ENCODE measurements at places on chromosomes 7 and 10.

DNA sequence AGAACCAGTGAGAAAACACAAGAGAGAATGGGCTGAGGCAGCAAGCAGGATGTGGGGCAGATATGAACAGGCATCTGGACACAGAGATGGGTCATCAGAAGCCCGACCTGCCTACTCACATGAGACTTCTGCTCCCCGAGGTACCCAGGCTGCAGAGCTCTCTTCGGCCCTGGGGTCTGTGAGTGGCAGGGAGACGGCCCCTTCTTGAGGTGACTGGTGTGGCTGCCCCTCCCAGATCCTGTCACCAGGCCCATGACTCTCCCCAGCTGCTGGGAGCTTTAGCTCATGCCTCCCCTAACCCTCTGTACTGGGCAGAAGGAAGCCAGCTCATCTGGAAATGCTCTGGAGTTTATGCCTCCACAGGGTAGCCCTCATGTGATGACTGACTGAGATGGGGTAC is 157.6 kb upstream of the PCBD1 start:
- DNase-seq = no peak

DNA sequence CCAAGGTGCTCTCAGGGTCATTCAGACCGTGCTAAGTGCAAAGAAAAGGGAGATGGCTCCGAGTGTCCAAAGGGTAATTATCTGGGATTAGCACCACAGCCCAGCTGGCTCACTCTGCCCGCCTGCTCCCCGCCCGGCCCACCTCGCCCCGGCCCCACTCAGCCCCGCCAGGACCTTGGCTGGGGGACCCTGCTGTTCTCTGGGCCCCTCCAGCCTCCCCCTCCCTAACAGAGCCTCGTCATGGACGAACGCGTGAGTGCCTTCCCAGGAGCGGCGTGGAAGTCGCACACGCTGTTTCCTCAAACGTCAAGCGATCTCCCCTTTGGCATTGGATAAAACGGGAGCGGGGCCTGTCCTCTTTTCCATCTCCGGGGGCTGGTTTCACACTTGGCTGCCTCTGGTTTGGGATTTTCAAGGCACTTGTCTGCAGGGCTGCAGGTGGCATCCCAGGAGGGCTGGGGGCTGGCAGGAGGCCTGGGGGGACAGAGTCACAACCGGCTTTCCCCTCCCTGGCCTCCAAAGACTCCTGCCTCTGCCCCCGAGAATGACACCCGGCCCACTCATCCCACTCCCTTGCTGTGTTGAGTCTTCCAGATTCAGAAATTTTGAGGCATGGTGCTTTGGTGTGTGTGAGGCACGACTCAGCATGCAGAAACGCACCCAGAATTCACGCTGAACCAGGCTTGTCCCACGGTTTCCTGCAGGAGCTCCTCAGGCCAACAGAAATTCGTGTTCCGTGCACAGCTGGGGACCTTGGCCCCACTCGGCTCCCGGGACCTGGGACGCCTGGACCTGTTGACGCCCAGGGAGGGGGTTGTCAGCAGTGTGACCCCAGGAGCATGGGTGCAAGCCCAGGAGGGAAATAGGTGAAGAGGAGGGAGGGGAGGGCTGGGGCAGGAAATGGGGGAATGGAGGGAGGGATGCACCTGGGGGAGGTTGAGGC is 110.0 kb downstream of the PDGFA start:
- no peak for DNase-seq

DNA sequence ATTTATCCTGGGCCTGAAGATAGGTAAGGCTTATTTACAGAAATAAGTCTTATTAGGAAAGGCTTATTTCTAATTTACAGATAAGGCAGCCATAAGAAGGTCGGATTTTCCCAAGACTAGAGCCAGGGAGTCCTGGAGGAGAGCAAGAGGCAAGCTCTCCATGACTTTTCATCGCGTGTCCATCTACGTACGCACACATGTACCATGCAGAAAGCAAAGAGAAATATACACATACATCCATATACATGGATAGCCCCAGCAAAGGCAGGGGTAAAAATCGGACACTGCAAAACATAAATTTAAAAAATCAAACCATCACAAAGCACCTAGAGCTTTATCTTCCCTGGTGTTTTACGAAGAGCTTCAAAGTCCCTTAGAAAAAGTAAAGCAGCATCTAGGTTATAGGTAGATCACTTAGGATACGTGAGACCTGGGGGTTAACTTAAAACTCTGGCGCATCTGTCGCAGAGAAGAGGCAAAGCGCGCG is 25.8 kb upstream of the ZRANB1 start:
- DNase-seq = no peak

DNA sequence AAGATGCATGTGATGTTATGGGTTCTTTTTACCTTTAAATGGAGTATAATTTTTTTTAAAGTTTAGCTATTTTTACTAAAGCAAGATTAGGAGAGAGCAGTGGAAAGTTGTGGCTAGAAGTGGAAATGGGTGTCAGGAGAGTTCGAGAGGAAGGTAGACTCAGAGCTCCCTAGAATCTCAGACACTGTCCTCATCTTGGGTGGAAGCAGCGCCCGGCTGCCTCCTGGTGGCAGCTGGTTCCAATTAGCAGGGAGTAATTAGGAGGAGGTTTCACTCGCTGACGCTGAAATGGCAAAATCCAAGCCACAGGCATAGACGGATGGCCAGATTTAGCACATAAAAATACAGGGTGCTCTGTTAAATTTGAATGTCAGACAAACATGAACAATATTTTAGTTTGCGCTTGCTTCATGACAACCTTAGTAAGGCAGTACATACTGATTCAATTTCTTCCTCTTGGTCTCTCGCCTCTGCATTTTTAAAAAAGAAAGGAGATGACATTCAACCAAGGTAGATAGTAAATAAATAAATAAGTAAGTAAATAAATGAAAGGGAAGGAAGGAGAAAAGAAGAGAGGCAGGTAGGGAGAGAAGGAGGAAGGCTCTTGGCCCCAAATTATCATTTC is 58.5 kb downstream of the LGI1 start:
- no peak for DNase-seq

- DNase-seq = no peak
These were observed 165.9 kb downstream of the PLXNA4 start for GRCh38 chr7:132410385-132410784.

GRCh38 chr10:108469940-108470339 is 1305.4 kb upstream of the SORCS1 start:
- no peak for DNase-seq

DNA sequence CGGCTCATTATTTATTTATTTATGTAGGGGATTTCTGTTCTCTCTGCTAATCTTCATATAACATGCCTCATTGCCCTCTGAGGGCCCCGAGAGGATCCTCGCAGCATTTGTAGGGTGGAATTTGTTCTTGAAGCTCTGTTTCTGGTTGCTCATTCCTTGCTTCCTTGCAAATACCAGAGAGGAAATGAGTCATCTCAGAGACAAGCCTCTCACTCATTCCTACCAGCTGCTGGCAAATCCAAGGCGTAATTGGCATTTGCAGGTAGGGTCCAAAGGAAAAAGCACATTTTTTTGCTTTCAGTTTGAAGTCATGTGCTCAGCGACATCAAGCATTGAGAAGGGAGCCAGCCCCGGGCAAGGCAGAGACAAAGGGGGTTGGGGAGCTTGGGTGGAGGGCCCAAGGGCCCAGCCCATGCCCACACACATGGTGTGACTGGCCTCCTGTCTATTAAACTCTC is 501.6 kb downstream of the GALNT17 start:
- DNase-seq = peak; percentile 44
